NCI-H1417 treated with DMSO at 0.1 percent for 48 hours (cell line): ENCODE measurements at places on chromosomes 7 and 10.

DNA sequence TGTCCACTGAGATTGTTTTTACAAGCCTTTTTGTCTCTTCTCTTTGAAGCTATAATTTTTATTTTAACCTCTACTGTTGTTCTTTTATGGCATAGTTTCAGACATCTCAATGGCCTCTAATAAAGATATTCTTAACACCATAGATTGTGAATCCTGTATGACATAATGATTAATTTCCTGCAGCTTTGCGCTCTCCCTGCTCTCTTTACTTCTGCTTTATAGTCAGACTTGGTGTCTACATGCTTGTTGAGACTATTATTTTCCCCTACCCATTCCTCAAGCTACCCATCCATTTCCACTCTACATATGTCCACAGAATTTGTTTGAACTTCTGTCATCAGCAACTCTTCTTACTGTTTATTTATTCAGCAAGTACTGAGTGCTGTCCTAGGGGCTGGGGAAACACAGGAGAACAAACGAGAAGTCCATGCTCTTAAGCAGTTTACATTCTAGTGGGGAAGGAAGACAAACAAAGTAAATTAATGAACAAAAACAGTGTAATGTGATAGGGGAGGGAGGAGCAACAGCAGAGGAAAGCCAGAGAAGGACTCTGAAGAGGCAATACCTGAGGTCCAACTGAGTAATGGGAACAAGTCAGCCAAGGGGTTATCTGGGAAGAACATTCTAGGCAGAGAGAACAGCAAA is 110.1 kb downstream of the CDK14 start:
- peak; percentile 25 for DNase-seq

GRCh38 chr10:70803775-70804420 is 11.8 kb upstream of the SGPL1 start:
- DNase-seq, result no peak

DNA sequence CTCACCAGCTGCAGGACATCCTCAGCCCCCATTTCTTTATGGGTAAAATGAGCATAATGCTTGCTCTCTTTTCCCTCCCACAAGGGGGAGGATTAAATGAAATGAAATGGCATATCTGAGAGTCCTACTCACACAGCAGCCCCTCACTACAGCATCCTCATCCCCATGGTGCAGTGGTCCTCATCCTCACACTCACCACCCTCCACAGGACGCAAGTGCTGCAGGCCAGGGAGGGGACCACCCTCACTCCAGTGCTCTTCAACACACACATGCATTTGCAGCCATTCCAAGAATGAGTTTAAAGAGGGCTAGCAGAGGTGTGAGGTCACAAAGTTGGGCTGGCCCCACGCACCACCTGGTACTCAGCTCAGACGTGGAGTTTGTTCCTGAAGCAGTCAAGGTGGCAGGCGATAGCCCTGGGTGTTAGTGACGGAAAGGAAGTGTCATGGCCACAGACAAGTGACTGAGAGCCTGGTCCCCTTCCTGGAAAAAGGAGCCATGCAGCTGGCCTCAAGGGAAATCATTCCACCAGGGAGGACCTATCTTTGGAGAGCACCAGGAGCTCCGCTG is 234.0 kb downstream of the TNS3 start:
- DNase-seq, result no peak

GRCh38 chr7:75916259-75916658 is 1.3 kb downstream of the POR start:
- no peak for DNase-seq

GRCh38 chr10:15585303-15585715 is 134.4 kb downstream of the ITGA8 start:
- DNase-seq, result no peak

- DNase-seq, result no peak
These were observed 73.8 kb upstream of the PRLHR start for GRCh38 chr10:118669020-118669791.

DNA sequence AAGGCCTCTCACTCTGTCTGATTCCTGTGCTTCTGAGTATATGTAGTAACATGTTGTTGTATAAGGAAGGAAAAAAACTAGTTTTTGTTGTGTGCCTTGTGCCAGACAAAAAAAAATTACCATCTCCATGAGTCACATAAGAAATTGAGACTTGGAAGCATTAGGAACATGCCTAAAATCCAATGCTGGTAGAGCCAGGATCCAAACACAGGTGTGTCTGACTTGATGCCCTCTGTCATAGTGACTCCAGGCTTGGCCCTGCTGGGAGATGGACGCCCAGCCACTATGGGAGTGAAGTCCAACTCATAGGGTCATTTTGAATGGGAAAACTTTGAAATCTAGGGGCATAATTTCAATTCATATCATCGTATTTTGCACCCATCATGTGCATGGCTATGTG is 38.0 kb downstream of the PYROXD2 start:
- no peak for DNase-seq

- DNase-seq, result no peak
These were observed 607.6 kb upstream of the DPP6 start for GRCh38 chr7:153444641-153445040.

- DNase-seq, result no peak
These were observed at the start of gene CALHM2 for GRCh38 chr10:103451831-103452505. CALHM2 (minus strand) TSS chr10:103452370; CDS start chr10:103449941, 2,429 bp downstream.

DNA sequence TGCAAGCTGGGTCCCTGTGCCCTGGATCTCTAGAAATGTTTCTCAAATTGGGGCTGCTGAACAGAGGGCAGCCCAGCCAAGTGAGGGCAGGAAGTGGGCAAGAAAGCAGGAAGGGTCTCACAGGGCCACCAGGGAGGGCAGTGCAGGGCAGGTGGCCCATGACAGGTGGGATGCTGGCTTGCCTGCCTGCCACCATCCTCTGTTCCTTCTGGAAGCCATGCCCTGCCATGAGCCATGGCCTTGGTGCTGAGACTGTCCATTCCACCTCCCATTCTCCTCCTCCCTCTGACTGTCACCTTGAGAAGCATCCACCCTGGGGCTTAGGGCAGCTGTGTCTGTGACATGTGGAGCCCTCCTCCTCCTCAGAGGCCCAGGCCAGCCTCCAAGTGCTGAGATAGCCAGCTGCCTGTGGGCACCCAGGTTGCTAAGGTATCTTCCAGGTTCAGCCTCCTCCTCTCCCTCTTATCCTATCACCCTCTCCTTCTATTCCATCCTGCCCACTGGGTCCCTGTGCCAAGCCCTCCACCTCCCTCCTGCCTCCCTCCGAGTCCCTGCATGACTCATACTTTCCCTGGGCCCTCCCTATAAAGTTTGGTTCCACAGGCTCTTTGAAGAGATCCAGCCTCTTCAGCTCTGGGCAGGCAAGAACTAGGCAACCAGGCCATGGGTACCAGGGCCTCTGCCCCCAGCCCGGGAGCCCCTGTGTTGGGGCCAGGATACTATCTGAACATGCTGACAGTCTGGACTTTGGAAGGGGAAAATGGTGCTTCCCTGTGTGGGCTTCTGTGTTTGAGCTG is 1.3 kb downstream of the VSIR start:
- no peak for DNase-seq

- no peak for DNase-seq
These were observed 55.8 kb upstream of the FGFR2 start for GRCh38 chr10:121654021-121654545.

GRCh38 chr10:60878224-60878623 is 65.8 kb downstream of the RHOBTB1 start:
- no peak for DNase-seq

- no peak for DNase-seq
These were observed 37.6 kb upstream of the MYL10 start for GRCh38 chr7:101666741-101667140.

DNA sequence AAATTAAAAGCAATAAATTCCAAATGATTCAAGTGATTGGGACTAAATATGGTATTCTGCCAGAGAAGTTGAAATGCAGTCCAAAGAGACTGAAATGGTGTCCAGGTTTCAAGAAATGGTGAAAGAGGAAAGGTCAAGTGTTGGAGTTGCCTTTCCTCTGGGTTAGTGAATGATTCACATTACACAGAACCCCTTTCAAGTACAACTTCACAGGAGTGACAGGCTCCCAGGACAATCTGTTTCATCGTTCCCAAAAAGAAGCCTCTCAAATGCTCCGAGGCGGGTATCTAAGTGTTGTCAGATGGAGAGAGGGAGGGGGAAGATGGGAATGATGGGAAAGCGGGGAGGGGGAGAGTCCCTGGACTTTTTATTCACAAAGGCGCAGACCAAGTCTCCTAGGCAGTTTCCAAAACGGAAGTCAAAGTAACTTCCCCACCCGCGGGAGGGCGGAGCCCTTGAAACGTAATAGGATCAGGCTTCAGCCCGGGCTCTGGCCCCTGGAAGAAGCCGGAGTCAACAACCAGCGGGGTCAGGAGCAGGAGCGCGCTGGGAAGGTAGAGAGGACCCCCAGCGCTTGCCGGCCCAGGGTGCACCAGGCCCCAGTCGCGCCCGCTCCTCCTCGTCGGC is 754 bp downstream of the SLC25A13 start:
- DNase-seq, result peak; percentile 64

- DNase-seq, result no peak
These were observed 225.9 kb upstream of the INHBA start for GRCh38 chr7:41928781-41929180.
